Urinary bladder (tissue), 4 donors: ENCODE measurements at places on chromosomes 4 and X. TPM values are rescaled to one million over a fixed set of nuclear protein-coding genes. Genes with fewer than 3 reads are reported as not detected.

DNA sequence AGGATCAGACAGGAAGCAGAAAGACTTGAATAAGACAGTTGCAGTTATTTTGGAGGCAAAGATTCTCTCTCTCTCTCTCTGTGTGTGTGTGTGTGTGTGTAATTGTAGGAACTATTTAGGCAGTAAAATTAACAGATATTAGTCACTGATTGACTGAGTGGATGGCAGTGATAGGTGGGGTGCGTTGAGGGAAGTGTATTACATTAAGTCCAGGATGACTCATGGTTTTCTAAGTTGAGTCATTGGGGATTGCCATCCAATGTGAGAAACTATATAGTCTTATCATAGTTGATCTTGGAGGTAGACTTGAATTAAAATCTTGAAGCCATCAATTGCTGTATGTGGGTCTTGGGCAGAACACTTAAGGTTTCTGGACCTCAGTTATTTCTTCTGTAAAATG lies 75.4 kb downstream of the AR start:
- no peak for DNase-seq

- no peak for DNase-seq
Observed at GRCh38 chr4:95506264-95506663, 42.5 kb downstream of the UNC5C start.

DNA sequence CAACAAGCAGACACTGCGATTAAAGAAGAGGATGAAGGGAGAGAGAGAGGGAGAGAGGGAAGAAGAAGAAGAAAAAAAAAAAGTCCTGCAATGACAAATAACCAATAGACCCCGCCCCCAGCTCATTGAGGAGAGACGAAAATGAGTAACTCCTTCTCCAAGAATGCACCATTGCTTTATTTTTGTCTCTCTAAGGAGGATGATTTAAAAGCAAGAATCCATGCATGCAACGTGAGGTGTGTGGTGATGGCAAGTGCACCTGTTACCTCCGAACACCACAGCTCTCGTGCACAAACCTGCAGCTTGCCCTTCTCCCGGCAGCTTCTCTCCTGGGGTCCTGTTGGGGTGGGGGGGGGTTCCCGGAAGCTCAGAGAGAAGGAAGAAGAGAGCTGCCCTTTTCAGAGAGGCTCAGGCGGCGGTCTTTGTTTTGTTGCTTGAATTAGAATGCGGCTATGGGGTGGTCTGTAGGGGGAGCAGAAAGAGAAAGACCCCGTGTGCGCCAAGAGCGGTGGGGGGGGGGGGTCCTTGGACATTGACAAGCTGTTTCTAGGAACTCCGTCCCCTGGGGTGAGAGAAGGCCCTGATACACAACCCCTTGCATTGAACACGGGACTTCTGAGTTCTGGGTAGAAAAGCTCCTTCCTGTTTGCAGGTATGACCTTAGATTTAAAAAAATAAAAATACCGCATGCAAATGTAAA lies 100.7 kb downstream of the CRLF2 start:
- no peak for DNase-seq

- no peak for DNase-seq
Observed at GRCh38 chrX:14932136-14932535, 58.9 kb downstream of the MOSPD2 start.

DNA sequence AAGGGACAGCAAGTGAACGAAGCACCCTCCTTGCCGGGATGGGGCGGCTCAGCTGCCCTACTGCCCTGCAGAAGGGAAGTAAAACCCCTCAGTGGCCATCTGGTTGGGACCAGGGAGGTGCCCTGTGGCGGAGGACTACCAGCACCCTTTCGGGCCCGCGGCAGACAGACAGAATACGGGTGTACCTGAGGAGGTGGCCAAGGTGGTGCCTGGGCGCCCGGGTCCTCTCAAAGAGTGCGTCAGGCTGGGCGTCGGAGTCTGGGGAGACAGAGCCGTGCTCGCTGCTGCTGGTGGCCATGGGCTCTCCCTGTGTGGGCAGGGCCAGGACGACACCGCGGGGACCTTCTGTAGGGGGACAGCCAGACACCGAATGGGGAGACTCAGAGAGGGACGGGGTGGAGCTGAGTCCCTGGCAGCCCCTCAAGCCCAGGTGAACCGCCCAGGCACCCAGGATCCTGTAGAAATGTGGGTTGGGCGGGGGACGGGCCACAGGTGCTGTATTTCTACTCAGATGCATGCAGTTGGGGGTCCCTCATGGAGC lies 29.7 kb downstream of the PDHA1 start:
- no peak for DNase-seq

- no peak for DNase-seq
Observed at GRCh38 chr4:118081434-118081833, 47.1 kb downstream of the NDST3 start.

GRCh38 chr4:243426-243825 lies 61.8 kb downstream of the ZNF732 start:
- no peak for DNase-seq

DNA sequence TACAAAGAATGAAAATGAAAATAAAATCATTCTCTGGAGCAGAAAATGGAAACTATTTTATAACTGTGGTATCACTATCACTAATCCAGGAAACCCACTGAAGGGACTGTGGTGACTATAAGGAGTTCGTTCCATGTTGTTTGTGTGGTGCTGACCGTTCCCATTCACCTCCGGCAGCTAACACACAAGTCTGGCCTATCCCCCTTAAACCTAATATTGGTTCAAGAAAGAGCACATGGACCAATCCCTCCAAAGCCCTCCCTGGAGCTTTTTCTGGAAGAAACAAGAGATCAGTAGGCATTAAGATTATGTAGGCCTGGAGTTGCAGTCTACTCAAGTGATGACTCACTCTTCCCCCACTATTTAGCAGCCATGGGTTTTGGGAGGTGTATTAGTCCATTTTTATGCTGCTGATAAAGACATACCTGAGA lies 25.9 kb upstream of the FAM241A start:
- no peak for DNase-seq

DNA sequence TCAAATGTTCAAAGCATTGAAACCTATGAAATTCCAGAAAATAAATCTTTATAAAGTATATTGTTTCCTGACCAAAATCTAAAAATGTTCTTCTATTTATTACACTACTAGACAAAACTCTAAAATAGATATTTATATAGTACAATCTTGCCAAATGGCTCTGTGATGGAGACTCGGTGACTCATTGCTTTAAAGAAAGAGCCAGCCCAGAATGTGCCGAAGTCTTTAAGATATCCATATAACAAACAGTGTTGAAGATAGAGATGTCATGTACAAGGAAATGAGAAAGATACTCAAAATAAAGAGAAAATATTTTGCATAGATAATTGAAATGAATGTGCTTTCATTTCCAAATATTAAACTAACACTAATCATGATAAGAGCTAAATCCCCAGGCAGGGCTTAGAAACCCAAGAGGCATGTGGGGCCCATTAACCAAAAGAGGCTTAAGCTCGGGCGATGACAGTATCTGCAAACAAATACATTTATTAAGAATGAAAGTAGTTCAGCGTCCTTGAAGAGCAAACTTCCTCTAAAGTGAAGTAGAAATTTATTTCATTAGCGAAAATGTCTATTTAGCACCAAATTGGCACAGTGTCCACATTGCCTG lies 102.1 kb upstream of the FAM9B start:
- DNase-seq: no peak

- DNase-seq: no peak
Observed at GRCh38 chrX:7347465-7347864, 199.5 kb upstream of the PUDP start.

GRCh38 chr4:38078590-38079421 lies 118.6 kb downstream of the PTTG2 start:
- no peak for DNase-seq

DNA sequence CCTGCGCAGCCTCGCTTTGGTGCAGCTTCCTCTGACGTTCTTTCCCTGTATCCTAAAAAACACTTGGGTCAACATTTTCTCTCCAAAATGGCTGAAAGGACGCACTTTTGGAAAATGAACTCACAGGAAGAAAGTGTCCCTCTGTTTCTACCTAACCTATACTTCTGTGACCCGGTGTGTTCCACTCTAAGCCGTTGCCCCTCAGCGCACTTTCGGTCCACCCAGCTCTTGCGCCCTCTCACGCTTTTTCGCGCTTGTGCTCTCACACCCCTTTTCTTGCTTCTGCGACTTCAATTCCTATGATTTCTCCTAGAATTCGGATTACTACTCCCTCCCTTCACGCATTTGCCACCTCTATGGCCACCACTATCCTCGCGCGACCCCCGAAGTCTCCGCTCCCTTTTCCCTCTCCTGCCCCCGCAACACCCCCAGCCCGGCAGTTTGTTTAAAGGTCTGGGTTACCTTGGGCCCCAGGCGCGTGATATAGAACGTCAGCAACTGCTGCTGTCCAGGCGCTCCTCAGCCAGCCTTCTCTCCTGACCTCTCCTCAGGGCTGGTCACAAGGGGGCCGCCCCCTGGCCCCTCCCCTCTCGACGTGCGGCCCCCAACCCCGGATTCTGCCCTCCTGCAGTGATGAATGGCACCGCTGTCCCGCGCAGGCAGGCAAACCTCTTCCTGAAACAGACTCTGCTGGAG lies at the start of gene USP51:
Gene USP51 (minus strand): TSS at position 535 of the 696 bp plus-strand sequence. CDS start 909 bp downstream, outside the sequence.
- peak; percentile 10 for DNase-seq

DNA sequence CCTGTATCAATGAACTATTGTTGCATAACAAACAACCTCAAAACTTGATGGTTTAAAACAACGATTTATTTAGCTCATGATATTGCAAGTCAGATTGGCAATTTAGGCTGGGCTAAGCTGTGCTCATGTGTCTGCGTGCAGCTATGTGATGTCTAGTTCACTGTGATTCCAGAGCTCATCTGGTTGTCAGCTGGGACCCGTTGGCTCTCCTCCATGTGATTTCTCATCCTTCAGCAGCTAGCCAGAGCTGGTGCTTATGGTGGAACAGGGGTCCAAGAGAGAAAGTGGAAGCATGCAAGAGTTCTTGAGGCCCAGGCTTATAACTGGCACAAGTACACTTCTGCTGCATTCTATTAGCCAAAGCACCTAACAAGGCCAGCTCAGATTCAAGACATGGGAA lies 28.8 kb upstream of the TRPC3 start:
- DNase-seq: no peak

GRCh38 chrX:39260965-39261364 lies 459.7 kb downstream of the MID1IP1 start:
- DNase-seq: no peak

DNA sequence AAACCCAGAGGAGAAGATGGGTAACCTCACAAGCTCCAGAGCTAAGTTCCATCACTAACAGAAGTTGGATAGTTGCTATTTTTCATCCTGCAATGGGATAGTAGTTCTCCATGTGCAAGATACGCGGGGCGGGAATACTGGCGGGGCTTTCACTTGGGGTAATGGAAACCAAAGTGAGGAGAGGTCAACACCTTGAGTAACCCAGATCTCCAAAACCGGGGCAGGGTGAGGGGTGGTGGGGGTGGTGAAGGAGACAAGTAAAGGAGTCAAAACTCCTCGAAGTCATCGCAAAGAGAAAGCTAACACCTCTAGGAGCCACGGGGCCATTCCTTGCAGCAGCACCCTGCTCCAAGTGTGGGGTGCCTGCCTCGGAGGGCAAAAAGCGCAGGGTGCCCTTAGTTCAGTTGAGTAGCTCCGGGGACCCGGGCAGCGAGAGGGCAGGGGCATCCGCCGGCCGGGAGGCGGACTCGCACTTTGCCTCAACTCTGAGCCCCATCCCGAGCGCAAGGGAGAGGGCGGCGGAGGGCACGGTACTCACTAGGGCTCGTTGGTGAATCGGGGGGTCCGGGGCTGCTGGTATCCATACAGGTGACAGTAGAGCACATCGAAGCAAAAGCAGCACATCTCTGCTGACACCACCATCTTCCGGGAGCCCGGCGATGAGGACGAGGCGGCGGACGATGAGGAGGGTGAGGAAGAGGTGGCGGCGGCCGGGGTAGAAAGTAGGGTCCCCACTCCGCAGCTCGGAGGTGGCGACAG lies 645 bp downstream of the AMMECR1 start:
- no peak for DNase-seq

DNA sequence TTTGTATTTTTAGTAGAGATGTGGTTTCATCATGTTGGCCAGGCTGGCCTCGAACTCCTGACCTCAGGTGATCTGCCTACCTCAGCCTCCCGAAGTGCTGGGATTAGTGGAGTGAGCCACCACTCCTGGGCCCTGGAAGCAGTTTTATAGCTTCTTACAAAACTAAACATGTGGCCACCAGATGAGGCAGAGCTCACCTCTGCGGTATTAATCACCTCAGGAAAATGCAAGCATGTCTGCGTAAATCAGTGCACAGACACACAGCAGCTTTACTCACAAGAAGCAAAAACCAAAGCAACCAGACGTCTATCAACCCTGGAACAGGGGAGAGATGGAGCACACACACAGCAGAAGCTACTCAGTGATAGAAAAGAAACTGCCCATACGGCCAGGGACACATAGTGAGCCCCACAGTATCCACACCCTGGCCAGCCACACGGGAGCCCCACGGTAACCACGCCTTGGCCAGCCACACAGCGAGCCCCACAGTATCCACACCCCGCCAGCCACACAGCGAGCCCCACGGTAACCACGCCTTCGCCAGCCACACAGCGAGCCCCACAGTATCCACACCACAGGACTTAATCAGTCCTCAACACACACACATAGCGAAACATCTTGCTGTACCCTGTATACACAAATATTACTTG lies 30.2 kb downstream of the PPP2R3B start:
- no peak for DNase-seq

DNA sequence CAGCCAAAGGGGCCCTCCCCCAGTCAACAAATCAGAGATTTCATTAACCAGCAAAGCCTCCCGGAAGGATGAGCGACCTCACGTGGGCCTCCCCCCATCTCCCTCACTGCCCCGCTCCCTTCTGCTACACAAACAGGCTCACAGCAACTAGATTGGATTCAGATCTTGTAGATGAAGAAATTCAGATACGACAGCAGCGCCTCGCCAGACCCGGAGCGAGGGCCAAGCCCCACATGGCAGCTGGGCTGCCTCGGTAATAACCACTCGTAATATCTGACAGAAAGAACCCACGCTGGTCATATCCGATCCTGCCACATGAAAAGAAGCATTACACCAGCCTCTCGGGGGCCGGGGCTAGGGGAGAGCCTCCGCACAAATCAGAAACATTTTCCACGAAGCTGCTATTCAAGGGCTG lies 581.3 kb downstream of the BCOR start:
- DNase-seq: no peak

DNA sequence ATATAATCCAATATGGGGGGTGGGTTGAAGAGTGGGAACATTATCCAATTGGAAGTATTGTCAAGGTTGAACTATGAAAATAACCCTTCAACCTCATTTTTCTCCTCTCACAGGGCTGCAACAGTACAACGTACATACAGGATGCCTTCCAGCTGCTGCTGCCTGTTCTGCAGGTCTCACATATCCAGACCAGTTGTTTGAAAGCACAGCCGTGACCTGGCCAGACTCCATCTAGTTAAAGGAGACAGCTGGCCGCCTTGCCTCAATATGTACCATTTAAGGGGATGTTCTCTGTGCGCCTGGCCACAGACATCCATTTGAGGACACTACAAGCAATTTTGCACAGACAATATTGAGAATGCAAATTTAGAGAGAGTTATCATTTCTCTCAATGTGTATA lies 75.7 kb downstream of the FAM114A1 start:
- DNase-seq: peak; percentile 76

- no peak for DNase-seq
Observed at GRCh38 chr4:140684314-140684713, 71.9 kb downstream of the TBC1D9 start.

EDA gene
- total RNA-seq: 5.7 TPM

EDNRA gene
- total RNA-seq: 98.1 TPM

SLC49A3 gene
- total RNA-seq: 2.1 TPM

GPC4 gene
- total RNA-seq: 16.9 TPM

ZNF732 gene
- 6.8 TPM for total RNA-seq

SMARCA1 gene
- total RNA-seq: 96.0 TPM

SPIN2B gene
- 11.9 TPM for total RNA-seq

HPSE gene
- 0.90 TPM for total RNA-seq

HPGDS gene
- total RNA-seq: 19.3 TPM
